Amniotic epithelial cell (primary cell): ENCODE measurements at places on chromosomes 13 and 19.

DNA sequence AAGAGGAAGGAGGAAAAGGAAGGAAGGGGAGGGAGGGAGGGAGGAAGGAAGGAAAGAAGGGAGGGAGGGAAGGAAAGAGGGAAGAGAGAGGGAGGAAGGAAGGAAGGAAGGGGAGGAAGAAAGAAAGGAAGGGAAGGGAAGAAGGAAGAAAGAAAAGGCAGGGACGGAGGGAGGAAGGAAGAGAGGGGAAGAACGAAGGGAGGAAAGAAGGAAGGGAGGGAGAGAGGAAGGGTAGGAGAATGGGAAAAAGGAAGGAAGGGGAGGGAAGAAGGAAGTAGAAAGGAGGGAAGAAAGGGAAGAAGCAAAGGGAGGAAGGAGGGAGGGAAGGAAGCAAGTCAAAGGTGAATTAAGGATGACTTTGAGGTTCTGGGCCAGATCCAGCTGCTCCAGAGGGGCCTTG is 3.0 kb downstream of the ACSBG2 start:
- DNase-seq, result no peak

GRCh38 chr19:1253514-1254080 is 5.2 kb downstream of the MIDN start:
- peak; percentile 90 for DNase-seq

GRCh38 chr19:35508129-35508528 is 5.3 kb downstream of the DMKN start:
- no peak for DNase-seq

- DNase-seq, result no peak
Observed at GRCh38 chr19:43759515-43759914, 4.8 kb upstream of the SMG9 start.

- peak; percentile 98 for DNase-seq
Observed at GRCh38 chr19:36528194-36528920, at the start of gene ZNF260. Gene ZNF260, minus strand, starts transcription at chr19:36528271. Its CDS starts 13,033 bp downstream, at chr19:36515238.
